Activated CD8-positive, alpha-beta memory T cell treated with anti-CD3 and anti-CD28 coated beads, Interleukin-2, amount 50 U/mL, for 48 hours (primary cell): ENCODE measurements at places on chromosomes 12 and 14.
A peak's percentile ranks its signal among the peaks of the same experiment; 100 is the strongest.

DNA sequence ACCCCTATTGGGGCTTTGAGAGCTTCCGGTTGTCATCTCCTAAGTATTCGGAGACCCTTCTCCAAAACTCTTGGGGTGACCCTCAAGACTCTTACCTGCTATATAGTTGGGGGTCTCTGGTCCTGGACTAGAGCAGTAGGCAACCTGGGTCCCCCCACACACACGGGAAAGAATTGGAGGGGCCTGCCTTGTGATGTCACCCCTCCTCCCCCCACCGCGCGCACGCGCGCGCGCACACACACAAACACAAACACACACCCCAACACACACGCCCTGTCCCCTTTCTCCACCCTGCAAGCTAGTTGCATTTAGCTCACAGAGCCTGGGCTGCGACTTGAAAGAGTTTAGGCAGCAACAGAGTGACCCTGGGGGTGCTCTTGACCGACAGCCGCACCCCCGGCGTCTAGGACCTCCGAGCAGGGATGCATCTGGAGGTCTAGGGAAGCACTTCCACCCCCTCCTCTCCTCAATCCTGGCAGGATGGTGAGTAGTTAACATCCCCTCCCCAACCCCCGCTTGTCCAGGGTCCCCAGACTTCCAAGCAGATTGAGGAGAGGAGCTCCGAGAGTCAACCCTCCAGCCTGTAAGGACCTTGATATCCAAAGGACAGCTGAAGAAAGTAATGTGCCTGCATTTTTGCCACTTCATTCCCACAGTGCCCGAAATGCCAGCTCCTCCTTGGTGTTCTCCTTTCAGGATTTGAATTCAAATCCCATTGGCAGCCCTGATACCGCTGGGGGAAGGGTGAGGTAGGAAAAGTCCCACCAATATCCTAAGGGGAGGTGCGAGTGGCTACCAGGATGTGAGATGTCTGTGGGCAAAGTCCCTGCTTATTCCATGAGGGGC, 1.4 kb upstream of the DNAJC14 start:
- DNase-seq = peak; percentile 77

DNA sequence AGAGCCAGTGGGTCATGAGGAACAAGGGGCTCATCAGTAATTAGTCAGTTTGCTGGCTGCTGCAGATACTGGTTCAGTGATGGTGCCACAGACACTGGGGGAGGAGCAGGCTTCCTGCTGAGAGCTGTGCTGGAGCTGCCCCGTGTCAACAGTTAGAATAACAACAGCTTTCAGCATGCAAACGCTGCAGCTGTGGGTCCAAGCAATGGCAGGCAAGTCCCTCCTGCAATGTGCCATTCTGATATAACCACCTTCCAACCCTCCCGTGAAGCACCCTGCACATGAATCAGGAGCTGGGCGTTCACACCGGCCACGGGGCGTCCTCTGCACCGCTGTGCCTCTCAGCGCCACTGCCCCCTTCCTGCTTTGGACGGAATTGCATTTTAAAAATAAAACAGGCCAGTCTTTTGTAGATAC, 258.4 kb upstream of the SFSWAP start:
- peak; percentile 60 for DNase-seq

DNA sequence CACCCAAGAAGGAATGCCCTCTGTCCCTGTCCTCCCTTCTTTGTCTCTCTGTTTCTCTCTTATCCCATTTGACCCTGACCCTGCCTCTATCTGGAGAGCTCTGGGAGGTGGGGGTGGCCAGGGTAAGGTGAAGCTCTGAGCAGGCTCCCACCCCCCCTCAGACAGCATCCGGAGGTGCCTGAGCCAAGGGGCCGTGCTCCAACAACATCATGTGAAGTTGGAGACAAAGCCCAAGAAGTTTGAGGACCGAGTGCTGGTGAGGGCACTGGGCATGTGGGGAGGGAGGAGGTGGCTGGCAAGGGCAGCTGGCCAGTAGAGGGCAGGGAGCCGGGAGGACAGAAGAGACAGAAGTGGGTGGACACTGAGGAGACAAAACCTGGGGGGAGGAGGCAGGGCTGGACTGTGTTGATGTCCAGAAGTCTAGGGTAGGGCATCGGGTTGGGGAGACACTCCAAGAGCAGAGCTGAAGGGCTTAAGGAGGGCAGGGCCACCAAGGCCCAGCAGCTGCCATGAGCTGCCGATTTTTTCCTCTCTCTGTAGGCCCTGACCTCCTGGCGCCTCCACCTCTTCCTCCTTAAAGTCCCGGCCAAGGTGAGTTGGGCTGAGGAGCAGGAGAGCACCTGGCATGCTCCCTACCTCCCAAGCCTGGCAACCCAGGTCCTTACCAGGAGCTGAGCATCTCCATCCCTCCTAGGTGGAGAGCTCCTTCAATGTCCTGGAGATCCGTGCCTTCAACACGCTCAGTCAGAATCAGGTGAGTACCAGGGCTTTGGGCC, 1.9 kb downstream of the CARMIL3 start:
- DNase-seq = peak; percentile 51

GRCh38 chr12:76183459-76184186, 99.1 kb upstream of the NAP1L1 start:
- DNase-seq = peak; percentile 62

GRCh38 chr12:49428793-49429192, 61.5 kb downstream of the SPATS2 start:
- no peak for DNase-seq

DNA sequence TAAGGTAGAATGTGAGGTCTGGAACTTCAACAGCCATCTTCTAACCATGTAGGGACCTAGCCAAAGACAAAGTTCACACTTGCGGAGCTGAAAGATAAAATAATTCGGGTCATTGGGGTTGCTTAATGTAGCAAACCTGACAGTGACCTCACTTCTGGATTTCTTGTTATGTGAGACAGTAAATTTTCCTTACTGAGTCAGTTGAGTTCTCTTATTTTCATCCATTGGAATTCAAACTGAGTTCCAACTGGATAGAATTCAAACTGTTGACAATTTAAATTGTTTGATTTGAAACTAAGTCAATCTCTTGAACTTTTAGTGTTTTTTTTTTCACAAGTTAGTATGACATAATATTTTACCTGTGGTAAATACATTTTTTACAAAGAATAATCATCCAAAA, 406.5 kb downstream of the ADAMTS20 start:
- no peak for DNase-seq

- no peak for DNase-seq
These were observed 2.4 kb upstream of the KRT8 start for GRCh38 chr12:52907092-52907810.

DNA sequence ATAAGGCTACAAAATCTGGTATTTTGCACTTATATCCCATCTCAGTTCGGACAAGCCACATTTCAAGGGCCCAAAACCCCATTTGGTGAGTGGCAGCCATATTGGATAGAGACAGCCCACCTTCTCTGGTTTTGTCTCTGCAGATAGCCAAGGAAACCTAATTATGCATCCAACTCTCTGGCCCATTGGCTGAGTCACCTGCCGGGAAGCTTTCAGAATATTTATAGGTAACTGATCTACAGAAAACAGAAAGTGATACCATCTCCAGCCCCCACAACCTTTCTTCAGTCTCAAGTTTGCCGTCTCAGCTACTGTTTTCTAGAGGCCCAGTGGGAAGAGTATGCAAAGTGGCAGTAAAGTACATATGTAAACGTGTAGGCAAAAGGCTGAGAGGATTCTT, 33.7 kb upstream of the PPP1CC start:
- DNase-seq = peak; percentile 65

DNA sequence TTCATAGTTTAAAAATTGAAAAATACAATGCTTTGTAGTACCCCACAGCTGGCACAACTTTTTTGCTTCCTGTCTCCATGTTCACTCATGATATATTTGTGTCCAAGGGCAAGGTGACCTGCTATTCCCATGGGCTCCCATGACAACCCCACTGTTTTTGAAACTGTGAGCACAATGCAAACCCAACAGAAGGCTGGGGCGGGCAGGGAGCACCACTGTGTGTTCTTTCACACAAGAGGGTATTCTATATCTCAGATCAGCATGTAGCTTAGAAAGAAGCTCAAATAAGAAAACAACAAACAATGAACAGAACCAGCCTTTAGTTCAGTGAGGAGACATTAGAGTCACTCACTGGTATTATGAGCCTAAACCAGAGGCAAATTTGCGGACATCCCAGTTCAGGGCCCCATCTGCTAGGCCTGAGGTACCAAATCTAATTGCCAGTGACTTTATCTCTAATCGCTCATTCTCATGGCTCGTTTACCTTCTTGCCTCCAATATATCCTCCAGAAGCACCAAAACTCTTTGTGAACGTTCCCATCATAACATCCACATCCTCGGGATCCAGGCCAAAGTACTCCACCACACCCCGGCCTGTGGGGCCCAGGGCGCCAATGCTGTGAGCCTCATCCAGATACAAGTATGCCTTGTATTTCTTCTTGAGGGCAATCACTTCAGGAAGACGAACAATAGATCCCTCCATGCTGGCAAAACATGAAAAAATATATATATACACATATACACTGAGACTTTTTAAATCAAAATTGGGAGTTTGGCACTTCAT, 56.4 kb upstream of the ISM2 start:
- no peak for DNase-seq

DNA sequence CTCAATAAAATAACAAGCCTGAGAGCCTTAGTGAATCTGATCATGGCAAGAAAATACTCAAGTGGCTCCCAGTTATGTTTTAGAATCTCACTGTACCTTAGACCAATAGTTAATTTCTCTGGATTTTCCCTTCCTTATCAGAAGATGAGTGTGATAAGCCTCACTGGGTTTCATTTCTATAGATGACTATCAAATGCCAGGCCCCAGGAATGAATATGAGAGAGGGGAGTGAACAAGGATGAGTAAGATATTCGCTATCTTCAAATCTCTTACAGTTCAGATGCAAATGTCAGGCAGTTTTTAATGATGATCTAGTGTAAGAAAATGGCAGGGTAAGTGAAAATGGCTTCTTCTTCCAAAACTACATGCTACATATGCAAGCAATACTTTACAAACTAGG, 26.1 kb upstream of the OR10P1 start:
- DNase-seq = no peak

GRCh38 chr12:75979181-75979580, 52.4 kb downstream of the PHLDA1 start:
- DNase-seq = no peak

GRCh38 chr12:52006726-52007157, at the start of gene TAMALIN:
Gene TAMALIN, plus strand, starts transcription at chr12:52006946. Its CDS starts 74 bp downstream, at chr12:52007020.
- peak; percentile 88 for DNase-seq
